Stimulated activated CD4-positive, alpha-beta T cell treated with anti-CD3 and anti-CD28 coated beads, Interleukin-15, amount 100 ng/mL, for 1 hour (primary cell): ENCODE measurements at places on chromosomes 11 and 22.

- DNase-seq: no peak
These were observed 19.2 kb downstream of the DDI1 start for GRCh38 chr11:104055596-104055995.

- no peak for DNase-seq
These were observed 630 bp downstream of the CD5 start for GRCh38 chr11:61102667-61103571.

DNA sequence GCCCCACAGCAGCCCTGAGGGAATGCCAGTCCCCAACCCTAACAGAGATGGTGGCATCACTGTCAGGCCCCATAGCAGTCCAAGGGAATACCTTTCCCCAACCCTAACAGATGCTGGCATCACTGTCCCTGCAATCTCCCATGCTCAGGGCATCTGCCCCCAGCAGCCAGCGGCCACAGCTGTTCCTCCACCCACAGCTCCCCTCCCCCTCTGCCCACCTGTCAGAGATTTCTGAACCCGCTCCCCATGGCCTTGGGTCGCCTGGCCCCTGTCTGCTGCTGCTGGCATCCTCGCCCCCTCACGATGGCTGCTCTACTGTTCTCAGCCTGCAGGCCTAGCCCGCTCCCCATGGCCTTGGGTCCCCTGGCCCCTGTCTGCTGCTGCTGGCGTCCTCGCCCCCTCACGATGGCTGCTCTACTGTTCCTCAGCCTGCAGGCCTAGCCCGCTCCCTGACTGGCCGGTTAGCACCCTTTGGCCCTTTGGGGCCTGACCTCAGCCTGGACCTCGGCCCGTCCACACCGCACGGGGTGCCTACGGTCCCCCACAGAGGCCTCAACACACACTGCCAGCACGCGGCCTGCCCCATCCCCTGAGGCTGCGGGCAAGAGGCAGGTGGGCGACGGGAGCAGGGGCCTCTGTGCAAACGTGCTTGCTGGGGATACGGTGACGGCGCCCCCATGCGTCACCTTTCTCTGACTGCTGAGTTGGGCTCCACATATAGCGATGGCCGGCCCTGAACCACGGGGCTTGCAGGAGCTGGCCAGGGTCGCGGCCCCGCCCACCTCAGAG, 20.7 kb downstream of the CHID1 start:
- DNase-seq: no peak

GRCh38 chr11:134144744-134145143, 75.9 kb downstream of the JAM3 start:
- DNase-seq: no peak

DNA sequence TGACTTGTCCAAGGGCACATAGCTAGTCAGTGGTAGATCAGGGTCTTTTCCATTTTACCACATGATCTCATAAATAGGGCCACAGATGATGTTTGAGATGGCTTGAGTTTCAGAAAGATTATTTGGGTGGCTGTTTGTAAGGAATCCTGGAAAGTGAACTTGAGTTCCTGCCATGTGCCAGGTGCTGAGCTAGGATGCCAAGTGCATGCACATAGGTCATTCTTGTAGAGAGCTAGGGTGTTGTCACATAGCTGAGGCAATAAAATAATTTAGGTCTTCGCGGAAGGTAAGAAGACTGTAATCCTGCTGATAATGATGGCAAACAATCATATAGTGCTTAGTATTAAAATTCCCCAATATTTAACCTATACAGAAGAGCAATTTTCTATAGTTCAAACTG, 1162.6 kb upstream of the TENM4 start:
- no peak for DNase-seq

DNA sequence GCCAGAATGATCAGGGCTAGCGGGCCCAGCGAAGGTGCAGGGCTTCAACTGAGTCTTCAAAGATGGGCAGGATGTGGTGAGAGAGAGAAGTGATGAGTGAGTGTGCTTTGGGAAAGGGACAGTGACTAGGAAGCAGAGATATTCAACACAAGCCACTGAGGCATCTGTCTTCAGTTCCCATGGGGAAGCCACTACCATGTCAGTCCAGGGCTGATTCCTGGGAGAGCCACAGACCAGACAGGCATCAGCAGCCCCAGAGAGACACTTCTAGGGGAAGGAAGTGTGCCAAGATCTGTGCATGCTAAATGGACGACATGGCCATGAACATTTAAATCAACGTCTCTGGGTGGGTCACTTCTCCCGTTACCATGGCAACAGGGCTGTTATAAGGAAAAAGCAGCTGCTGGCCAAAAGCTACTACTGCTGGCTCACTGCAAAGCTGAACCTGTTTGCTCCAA, 28.5 kb downstream of the P4HA3 start:
- DNase-seq: no peak

- no peak for DNase-seq
These were observed 138.5 kb downstream of the RAB38 start for GRCh38 chr11:88036701-88037100.

GRCh38 chr11:96241331-96241841, 101.6 kb downstream of the MAML2 start:
- DNase-seq: no peak

DNA sequence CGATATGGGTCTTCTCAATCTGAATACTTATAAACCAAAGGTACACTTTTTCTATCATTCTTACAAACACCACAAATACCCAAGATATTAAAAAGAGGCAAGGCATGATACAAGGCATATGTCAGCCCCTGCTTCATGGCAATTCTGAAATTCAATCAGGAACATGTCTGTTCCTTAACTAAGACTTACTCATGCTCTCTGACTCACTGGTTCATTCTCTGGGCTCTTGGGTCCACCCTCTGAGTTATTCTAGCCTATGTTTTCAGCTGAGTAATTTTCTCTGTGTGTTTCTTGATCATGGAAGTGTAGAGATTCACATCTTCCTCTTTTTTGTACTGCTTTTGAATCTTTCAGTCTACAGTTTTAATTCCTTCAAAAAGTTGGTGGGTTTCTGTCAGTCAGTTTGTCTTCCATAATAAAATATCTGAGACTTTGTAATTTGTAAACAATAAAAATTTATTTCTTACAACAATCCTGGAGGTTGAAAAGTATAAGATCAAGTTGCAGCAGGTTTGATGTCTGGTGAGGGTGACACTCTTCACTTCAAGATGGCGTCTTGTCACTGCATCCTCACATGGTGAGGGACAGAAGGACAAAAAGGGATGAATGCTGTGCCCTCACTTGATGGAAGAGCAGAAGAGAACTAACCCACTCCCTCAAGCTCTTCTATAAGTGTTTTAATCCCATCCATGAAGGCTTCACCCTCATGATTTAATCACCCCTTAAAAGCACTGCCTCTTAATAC, 211.7 kb downstream of the FAM76B start:
- DNase-seq: no peak

DNA sequence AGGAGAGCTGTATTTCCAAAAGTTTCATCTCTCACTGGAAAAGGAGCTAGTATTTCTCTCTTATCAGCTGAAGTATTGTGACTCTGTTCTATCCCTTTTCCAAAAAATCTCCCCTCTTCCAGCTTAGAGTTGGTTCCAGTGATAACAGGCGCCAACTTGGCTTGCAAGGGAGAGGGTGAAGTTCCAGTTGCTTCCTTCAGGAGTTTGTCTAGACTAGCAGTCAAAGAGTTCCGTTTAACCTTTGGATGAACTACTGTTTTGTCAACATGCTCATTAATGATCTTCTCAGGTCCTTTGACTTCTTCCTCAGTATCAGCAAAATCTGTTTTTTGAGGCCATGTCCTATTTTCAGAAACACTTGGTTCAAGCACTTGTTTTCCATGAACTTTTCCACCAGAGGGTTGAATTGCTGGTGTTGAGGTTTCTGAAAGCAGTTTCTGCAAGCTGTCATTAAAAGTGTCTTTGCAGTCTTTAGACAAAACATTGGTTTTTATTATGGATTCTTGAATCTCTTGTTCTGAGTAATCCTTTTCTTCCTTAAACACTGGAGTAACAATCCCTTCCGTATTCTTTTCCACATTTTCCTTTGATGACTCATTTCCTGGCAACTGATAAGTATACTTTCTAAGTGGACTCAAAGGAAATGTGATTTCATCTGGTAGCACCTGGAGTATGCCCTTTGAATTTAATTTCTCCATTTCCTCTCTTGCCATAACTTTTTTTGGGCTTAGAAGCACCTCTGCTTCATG, 39.7 kb upstream of the CCDC89 start:
- no peak for DNase-seq

GRCh38 chr11:2655016-2655719, 44.6 kb downstream of the KCNQ1OT1 start:
- no peak for DNase-seq

DNA sequence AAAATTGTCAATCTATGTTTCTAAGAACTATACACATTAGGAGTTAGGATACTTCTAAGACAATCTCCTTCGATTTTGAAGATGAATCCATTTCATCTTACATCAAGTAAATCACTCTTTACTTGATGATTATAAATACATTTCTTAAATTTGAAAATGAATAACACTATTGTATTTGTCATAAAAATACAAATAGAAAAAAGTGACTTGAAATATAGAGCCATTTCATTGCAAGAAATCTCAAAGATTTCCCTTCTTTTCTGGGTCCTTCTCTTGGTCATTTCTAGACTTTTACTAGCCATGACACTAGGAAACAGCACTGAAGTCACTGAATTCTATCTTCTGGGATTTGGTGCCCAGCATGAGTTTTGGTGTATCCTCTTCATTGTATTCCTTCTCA, at the start of gene OR5AK2:
Gene OR5AK2, plus strand, starts transcription at position 301 of the 400 bp plus-strand sequence. Its CDS starts 0 bp downstream, at position 301.
- DNase-seq: no peak

DNA sequence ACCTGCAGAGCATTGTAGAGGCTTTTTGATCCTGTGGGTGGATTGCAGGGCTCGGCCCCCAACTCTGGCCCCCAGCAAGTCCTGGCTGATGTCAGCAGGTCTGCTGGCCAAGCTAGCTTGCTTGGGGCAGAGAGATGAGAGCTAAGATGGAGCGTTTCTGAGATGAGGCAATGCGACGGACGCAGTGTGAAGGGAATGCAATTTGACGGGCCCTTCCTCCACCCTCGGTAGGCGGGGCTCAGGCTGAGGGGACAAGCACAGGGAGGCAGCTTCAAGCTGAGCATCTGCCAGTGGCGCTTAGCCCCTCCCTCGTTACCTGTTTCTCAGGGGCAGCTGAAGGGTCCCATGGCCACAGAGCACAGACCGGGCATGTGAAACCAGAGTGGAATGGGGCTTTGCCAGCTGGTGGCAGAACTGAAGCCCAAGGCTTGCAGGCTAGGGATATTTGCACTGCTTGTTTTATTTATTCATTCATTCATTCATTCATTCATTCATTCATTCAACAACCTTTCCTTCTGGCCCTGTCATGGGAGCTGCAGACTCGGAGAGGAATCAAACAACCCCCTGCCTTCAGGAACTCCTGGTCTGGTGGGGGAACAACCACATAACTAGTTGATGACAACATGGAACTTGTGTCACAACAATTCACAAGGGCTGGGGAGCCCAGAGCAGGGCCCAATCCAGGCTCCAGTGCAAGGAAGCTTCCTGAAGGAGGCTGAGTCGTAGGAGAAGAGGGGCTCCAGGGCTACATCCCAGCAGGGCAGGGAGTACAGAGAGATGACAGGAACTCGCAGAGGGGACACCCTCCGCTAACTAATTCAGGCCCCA, 66.8 kb downstream of the THAP12 start:
- no peak for DNase-seq

DNA sequence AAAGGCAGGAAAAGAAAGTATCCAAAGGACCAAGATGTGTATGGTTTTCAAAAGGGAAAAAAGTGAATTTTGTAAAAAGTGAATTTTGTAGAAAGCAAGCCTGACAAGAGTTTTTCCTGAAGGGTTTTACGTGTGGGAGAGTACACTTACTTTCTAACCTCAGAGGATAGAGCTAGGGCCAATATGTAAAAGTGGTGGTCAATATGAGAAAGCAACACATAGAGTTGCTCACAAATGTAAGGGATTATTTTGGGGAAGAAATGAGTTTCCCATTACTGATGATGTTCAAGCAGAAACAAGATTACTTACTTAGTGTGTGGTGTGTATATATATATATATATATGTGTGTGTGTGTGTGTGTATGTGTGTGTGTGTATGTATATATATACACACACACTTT, 162.5 kb downstream of the SWAP70 start:
- no peak for DNase-seq

DNA sequence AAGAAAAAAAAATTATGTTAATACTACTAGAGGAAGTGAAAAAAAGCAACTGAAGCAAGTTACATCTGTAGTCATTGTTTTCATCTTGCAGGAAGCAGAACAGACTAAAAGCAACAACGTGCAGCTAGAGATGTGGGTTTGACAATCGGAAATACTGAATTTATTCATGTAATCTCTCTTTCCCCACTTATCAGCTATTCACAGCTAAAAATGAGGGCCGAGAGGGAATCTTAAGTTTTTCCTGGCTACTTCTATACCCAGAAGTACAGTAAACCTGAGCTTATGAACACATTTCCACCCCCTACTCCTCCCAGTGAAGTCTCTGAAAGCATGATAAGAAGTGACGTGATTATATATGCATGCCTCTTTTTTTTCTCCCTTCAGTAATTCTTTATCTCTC, 116.5 kb downstream of the SPON1 start:
- no peak for DNase-seq

DNA sequence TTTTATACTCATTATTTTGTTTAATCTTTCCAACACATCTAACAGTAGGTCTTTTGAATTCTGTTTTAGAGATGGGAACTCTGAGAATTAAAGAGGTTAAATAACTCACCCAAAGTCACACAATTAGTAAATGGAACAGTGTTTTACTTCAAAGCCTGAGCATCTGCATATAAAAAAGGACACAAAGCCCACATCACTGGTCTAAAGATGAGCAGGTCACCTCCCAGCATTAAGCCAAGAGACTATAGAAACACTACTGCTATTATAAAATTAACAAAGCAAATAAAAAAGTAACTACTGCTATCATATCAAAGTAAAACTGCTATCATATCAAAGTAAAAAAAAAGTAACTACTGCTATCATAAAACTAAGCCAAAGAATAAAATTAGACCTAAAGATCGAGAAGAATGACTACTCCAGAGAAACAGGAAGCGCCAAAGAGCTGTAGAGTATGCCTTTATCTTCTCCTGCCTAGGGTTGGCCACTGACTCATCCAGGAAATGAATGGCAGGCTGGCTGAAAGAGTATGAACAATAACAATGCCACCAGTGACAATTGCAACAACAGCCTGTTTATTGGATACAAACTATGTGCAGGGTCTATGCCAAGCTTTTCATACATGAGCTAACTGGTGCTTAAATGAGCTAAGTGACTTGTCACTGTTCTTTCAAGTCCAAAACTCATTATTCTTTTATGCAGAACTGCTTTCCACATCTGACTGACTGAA, 1153.0 kb upstream of the TENM4 start:
- DNase-seq: no peak

DNA sequence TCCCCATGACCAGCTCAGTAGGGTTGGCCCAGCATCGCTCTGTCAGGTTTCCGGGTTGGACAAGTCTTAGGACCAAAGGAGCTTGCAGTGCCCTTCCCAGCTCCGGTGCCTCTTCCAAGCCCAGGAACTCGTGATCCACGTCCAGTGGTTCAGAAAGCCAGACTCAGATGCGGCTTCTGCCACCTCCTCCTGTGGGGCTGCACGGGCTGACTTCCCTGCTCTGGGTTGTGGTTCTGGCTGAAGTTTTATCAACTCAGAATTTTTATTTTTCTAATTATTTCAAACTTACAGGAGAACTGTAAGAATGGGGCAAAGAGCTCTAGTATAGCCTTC, 85.0 kb downstream of the BCR start:
- DNase-seq: no peak

GRCh38 chr11:76169473-76169896, 36.8 kb downstream of the WNT11 start:
- no peak for DNase-seq

GRCh38 chr11:75319035-75319877, 32.2 kb downstream of the ARRB1 start:
- no peak for DNase-seq

GRCh38 chr11:120832481-120833238, 191.2 kb upstream of the TBCEL start:
- DNase-seq: no peak
